ENCODE measurements at places on chromosomes 13 and 19. TPM values are rescaled to one million over a fixed set of nuclear protein-coding genes. Genes with fewer than 3 reads are reported as not detected.

PCSK4 gene
- 5.0 TPM for polyA plus RNA-seq

SHD gene
- polyA plus RNA-seq: 0.30 TPM

GRCh38 chr13:48939728-48940127 lies 36.0 kb upstream of the FNDC3A start:
- DNase-seq: no peak

GRCh38 chr13:99506634-99507033 lies 5.4 kb downstream of the TM9SF2 start:
- DNase-seq: no peak

GRCh38 chr19:49555600-49556411 lies 24.6 kb downstream of the NOSIP start:
- peak; percentile 65 for DNase-seq

GRCh38 chr13:21670883-21671619 lies at the start of gene FGF9:
FGF9 (plus strand) TSS chr13:21671073; CDS start chr13:21671913, 840 bp downstream.
- DNase-seq: peak; percentile 71

- DNase-seq: no peak
Measured at GRCh38 chr13:38086013-38086412, 216.4 kb upstream of the TRPC4 start.

DNA sequence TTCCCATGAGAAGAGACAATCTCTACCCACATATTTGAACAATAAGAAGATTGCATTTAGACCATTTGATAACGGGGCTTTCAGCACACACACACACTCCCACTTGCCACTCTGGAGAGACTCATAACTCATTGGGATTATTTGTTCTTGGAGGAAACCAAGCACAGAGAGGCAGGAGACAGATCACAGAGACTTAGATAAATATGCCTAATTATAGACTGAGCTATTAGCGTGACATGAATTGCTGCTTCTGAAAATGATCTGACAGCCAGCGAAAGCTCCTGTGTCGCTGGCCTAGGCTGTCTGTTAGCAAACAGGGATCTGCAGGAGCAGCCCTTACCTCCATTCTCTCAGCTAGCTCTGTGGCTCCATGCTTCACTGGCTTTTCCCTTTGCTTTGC lies 111.4 kb downstream of the CCNA1 start:
- DNase-seq: no peak

DNA sequence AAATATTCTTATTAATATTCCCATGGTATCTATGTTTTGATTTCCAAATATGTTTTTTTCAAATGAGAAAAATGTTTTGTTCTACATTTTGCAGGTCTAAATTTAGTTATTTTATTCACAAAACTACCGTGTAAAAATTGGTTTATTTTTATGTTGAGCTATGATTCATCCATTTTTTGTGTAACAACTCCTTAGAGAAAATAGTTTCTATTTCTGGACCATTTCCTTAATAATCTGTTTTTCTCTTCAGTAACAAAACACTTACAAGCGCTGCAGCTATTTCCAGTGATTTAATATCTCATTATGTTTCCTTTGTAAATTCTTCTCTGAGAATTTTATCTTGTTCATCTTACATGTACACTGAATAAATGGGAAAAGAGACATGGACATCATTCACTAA lies 550.7 kb upstream of the SLITRK5 start:
- DNase-seq: no peak

DNA sequence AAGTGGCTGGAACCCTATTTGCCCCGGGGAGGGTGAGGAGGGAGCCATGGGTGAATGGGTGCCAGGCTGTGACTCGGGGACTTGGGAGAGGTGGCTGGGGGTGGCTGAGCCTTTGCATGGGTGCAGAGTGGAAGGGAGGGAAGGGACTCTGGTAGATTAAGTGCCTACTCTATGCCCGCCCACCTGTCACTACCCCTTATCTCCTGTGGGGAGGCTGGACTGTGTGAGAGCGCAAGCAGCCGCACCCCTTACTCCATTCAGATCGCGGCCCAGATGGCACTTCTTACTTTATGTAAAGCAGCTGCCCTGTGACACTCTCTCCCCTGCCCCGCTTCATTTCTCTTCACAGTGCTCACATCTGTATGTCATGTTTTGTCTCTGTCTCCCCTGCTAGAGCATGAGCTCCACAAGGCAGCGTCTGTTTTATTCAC lies 2.9 kb downstream of the KASH5 start:
- no peak for DNase-seq

DNA sequence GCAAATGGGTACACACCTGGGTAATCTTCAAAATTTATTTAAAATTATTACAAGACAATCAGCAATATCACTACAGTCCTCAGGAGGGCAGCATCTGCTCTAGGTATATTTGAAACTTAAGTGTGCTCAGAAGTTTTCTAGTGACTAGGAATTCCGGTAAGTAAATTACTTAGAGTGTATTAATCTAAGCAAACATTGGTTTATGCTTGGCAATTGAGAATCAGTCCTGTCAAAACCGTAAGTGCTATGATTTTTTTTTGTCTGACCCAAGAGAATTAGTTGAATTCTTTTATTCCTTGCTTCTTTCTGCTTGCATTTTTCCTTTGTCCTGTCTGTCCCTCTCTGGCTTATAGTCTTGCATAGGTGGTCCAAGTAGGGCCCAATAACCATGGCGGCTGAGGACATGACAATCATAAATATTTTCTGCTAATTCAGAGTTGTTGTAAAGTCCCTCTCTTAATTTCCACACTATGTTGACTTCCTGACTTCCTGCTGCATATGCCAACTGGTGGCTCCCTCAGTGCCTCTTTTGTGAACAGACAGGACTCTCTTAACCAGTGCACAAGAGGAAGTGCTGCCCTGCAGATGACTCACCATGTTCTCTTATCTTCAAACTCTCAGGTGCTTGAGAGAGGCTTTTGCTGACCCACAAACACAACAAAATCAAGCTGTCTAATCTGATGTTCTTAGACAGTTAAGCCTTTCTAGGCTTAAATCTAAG lies 82.2 kb downstream of the SLAIN1 start:
- peak; percentile 63 for DNase-seq

- peak; percentile 14 for DNase-seq
Measured at GRCh38 chr13:87677496-87678371, 6.6 kb downstream of the SLITRK5 start.

DNA sequence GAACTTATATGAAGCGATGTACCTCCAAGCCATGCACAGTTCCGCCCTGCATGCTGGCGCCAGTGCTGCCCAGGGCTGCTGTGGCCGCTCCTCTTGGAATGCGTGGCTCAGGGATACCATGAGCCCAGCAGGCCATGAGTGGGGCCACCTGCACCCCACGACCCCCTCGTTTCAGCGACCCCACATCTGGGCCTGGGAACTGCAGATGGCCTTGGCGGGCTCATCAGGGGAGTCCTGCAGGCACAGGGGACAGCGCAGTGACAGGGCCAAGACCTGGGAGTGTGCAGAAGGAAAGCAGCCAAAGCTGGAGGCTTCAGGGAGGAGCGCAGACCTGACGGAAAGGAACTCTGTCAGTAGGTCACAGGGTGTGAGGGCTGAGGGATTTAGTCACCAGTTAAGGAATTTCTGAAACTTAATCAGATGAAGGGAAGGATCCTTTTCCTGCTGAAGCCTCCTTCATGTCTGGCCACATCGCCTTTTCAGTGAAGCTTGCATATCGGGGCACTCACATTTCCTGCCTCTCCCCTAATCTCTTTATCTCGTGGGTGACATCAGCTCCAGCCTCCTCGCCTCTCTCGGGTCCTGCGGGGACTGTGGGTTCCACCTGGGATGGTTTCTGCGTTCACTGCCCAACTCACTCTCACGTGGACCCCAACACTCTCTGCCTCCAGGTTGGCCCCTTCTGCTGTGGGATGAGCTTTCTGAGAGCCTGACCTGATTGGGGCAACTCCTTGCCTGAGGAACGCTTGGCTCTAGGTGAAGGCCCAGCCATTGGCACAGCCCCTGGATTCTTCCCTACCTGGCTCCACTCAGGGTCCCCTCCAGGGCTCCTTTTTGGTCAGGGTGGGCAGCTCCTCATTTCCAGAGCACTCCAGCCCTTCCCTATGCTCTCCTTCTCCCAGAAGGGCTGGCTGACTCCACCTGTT lies 123.5 kb downstream of the CRYL1 start:
- DNase-seq: no peak

Measured in right lung (tissue), 10 donors.